ENCODE measurements at places on chromosomes 11 and 22.

- DNase-seq = no peak
Measured at GRCh38 chr11:68750195-68751003, 921 bp downstream of the TESMIN start.

DNA sequence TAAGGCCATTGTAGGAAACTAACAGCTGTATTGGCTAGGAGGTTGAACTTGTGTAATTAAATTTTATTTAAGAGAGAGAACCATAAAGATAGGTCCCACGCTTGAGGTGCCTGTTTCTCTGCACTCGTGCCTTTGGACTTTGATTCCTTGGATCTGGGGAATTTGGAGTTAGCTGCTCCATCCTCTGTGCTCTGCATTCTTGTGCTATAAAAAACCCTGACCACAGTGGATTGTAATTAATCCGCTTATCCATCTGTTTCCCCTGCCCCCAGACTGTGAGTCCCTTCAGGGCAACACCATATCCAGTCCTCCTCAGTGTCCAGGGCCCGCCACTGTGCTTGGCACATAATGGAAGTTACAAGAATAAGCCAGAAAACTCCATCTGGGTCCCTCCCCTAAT, 169.8 kb downstream of the SPON1 start:
- DNase-seq = no peak

DNA sequence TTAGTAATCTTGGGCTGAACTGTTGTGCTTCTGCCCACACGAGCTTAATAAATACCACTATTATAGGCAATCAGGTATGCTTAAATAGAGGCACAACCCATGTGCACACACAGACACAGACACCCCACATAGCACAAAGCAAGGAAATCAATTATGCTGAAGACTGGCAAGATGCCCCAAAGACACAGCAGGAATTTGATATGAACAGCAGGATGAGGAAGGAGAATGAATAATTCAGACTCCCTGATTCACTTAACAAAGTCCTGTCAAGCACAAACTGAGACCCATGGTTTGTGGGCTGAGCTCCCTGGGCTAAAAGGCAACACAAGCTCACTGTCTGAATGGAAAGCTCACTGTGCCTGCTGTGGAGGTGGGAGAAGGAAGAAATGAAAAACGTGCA, 42.5 kb downstream of the RBFOX2 start:
- no peak for DNase-seq

DNA sequence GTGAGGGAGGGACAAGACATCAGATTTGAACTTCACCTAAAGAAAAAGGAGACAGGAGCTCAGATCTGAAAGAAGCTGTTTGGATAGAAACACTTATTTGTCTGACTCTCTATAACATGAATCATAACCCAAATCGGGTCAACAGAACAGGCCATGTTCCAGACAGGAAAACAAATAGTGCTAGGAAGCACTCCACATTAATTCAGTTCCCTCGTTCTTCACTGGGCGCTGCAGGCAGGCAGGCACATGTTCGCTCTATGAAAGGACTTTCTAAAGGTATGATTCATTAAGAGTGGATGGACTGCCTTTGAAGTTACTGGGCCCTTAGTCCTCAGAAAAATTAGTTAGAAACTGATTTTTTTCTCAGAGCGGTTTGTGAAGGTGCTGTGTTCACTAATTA, 137.5 kb upstream of the TRPC6 start:
- no peak for DNase-seq

DNA sequence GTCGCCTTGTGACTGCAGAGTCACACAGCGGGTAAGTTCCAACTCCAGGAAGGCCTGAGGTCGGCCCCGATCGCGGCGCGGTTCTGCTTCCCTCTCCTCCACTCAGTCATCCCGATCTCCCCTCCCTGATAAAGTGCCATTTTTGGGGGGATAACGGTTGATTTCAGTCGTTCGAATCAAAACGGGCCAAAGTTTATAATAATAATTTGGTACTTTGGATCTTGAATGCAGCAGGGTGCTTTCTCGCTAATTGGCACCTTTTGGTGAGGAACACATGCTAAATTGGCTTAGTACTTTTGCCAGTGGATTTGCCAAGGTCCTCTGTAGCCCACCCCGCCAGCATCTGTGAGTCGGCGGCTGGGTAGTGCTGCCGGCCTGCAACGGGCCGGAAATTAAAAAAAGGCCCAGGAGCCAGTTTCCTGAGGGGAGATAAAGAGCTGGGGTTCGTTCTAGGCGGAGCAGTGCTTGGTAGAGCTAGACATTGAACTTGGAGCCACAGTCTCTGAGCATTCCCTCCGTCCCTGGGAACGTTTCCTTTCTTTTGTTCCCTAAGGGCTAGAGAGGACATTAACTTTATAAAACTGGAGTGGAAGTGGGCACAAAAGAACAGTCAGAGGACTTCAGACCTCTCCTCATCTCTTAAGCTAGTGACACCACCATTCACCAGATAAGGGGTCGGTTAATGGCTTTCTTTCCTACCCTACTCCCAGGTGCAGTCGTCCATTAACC, 997 bp downstream of the UBE2L3 start:
- no peak for DNase-seq

DNA sequence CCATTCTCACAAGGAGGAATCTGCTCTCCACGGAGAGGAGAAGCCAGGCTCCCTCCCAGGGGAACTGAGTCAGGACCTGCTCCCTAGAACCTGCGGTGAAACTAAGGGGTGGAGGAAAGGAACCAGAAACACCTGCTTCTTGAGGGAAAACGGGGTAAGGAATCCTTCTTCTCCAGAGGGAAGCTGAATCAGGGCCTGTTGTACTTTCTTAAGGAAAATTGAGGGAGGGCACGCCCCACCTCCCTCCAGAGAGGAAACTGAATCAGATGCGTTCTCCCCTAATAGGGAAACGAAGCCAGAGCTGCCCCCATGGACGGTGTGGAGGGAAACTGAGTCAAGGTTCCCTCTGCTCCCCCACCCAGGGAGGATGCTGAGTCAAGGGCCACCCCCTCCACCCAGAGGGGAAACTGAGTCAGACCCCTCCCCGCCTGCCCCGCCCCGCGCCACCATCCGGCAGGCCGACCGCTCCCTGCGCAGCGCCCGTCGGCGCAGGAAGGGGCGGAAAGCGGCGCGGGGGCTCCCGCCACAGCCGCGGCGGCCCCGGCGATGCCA, 393 bp downstream of the RELA start:
- DNase-seq = no peak
